ENCODE measurements at places on chromosomes 2 and 18.

DNA sequence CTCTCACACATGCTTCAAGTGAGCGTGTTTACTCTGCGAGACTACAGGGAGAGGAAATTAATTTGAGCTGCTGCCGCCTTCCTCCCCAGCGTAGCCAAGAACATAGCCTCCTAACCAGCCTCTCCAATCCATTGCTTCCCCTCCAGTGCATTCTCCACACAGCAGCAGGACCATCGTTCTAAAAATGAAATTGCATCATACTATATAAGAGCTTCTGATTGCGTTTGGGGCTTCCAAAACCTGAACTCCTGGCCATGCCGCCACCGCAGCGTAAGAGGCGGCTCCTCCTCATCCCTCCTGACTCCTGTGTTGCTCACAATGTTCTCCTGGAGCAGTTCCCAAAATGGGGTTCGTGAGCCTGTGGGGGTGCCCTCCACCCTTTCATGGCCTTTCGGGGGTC lies 142.1 kb downstream of the MYT1L start:
- no peak for DNase-seq

- no peak for DNase-seq
These were observed 539.9 kb downstream of the NR4A2 start for GRCh38 chr2:155792666-155793065.

- DNase-seq = no peak
These were observed 55.3 kb upstream of the HK2 start for GRCh38 chr2:74778381-74779264.

DNA sequence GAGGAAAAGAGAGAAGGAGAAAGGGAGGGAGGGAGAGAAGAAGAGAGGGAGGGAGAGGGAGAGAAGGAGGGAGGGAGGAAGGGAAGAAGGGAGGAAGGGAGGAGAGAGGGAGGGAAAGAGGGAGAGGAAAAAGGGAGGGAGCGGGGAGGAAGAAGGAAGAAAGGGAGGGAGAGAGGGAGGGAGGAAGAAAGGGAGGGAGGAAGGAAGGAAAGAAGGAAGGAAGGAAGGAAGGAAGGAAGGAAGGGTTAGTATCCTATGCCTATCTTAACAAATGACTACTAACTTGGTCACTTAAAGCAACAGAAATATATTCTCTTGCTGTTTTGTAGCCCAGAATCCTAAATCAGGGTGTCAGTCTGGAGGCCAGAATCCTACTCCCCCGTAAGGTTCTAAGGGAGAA lies 52.1 kb downstream of the CMPK2 start:
- DNase-seq = no peak

- no peak for DNase-seq
These were observed 29.4 kb upstream of the ST3GAL5 start for GRCh38 chr2:85917887-85918795.

DNA sequence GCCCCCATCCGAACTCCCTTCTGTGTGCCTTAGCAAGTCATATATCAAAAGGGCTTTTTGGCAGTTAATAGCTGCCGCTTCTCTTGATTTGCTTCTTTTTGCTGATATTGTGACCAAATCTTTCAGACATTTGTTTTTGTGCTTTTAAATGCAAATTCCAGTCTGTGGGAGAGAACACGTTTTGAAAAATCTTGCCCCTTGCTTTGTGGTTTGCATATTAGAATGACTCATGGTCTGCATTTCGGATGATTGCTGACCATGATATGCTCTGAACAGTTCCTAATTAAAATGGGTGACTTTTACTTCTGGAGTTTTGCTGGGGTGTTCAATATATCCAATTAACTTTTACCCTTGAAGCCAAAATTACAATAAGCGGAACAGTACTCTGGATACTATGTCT lies 58.2 kb upstream of the ST6GAL2 start:
- DNase-seq = no peak

GRCh38 chr2:17401096-17401495 lies 117.1 kb downstream of the RAD51AP2 start:
- DNase-seq = no peak
